ENCODE measurements at places on chromosomes 7 and 10. TPM values are rescaled to one million over a fixed set of nuclear protein-coding genes. Genes with fewer than 3 reads are reported as not detected.

DNA sequence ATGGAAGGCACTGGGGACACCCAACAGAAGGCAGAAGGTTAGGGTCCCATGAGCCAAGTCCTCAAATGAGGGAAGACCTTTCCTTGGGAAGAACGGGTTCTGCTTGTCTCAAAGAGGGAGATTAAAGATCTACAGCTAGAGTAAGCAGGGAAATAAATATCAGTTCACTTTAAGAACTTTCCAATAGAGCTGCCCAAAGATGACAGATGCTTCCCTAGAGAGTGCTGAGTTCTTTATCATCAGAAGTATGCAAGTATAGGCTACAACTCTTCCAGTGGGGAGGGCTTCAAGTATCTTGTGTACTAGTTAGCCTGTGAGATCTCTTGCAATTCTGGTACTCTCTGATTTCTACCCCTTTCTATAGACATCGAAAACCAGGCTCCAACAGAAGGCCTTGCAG, 39.4 kb downstream of the EMX2 start:
- DNase-seq = no peak

GRCh38 chr10:89468191-89468965, 54.0 kb downstream of the IFIT5 start:
- no peak for DNase-seq

- no peak for DNase-seq
Measured at GRCh38 chr7:155787171-155787851, 25.0 kb downstream of the SHH start.

DNA sequence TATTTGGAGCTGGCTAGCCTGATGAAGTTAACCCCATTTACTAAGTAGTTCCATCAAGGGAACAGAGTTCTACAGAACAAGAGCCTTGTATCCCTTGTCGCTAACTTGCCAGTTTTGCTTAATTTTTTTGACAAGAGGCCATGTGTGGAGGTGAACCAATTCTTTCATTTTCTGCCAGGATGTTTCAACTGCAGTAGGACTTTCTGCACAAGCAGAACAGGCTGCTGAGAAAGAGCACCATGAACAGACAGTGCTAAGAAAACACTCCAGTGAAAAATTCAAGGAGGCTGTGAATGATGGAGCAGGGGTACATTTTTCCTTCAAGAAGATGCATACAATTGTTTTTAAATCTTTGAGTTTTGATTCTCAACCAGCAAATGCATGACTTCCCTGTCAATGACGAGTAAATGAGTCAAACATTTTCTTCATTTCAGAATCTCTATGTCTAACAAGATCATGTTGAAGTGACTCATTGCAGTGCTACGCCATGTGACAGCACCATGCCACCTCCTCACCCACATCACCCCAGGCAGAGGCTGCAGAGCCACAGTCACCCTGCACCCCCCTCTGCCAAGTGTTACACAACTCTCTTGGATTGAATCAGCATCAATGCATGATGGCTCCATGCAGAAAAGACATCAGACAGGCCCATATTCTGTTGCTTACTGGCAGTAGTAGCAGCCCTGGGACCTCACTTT, 193.1 kb downstream of the COBL start:
- DNase-seq = peak; percentile 76

GRCh38 chr7:149666360-149666945, 106.9 kb downstream of the ZNF467 start:
- no peak for DNase-seq

The NPFFR1 gene
- total RNA-seq = 0.31 TPM
